ENCODE measurements at places on chromosomes 7 and 10.

- no peak overlapping the region for H3K4me3 ChIP-seq
- peaks cover 17% of the 10 kb centered on the region for H3K27me3 ChIP-seq
- H3K36me3 ChIP-seq = peaks cover 2% of the 10 kb centered on the region
- no peak overlapping the region for H3K27ac ChIP-seq
- H3K4me1 ChIP-seq = no peaks in the 10 kb centered on the region
- no peak for DNase-seq
Measured at GRCh38 chr7:47893721-47894365, 54.4 kb downstream of the PKD1L1 start.

DNA sequence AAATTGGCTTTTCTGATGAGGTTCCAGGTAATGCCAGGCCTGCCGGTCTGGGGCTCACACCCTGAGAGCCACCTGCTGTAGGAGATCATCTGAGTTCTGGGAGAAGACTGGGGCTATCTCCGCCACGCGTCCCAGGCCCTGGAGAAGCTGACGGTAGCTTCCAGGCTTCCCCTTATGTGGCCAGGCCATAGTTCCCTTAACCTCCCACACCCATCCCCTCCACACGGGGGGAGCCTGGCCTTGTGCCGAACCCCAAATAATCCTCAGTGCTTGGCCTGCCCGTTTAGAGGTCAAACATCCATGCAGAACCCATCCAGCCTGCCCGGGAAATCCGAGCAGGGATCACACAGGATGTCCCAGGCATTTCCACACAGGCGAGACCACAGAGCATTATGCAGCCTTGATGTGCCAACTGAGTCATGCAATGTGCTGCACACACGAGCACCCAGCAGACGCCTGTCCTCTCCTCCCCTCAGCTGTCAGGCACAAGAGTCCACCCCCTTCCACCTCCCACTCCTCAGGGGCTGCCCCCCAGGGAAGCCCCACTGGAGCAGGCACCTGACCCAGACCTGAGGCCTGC is 176.2 kb downstream of the PRKAG2 start:
- no peak overlapping the region for H3K27ac ChIP-seq
- peaks cover 6% of the 10 kb centered on the region for H3K4me1 ChIP-seq
- no peak for DNase-seq
- H3K27me3 ChIP-seq = no peaks in the 10 kb centered on the region
- no peaks in the 10 kb centered on the region for H3K36me3 ChIP-seq
- H3K4me3 ChIP-seq = no peak overlapping the region

GRCh38 chr7:3544202-3544601 is 243.2 kb downstream of the SDK1 start:
- DNase-seq = no peak
- peaks cover 62% of the 10 kb centered on the region for H3K27me3 ChIP-seq
- no peak overlapping the region for H3K4me3 ChIP-seq
- no peaks in the 10 kb centered on the region for H3K36me3 ChIP-seq
- H3K4me1 ChIP-seq = no peaks in the 10 kb centered on the region

DNA sequence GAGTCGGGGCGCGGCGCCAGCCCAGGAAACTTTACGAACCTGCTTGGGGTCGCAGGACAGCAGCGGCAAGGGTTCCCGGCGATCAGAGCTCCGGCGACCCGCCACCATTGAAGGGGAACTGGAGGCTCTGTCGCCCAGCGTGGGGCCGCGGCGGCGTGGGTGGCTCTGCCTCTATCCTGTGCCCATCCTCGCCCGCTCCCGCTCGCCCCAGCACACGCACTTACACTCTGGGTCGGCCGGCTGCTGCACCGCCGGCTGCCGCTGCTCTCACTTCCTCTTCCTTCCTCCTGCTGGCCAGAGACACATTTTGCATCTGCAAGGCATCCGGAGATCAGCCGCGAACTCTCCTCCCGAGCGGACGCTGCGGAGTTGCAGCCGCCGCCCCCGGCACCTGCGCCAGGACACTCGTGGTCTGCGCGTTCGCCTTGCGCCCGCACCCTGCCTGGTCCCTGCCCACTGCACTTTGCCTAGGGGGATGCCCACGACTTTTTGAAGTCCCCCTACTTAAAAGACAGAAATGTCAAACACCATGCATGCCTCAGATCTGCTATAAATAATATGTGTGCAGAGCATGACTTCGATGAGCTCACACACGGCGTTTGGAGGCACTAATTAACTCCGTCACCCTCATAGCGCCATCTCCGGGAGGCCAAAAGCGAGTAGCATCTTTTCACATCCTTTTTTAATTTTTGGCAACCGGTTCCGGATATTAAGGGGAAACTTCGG is at the start of gene ELMO1:
Gene ELMO1 (minus strand): TSS at position 229 of the 726 bp plus-strand sequence. CDS start 106,174 bp downstream, outside the sequence.
- peaks cover 36% of the 10 kb centered on the region for H3K36me3 ChIP-seq
- H3K27ac ChIP-seq = peak within 1 kb of the TSS; percentile 95
- H3K4me1 ChIP-seq = peaks cover 33% of the 10 kb centered on the region

DNA sequence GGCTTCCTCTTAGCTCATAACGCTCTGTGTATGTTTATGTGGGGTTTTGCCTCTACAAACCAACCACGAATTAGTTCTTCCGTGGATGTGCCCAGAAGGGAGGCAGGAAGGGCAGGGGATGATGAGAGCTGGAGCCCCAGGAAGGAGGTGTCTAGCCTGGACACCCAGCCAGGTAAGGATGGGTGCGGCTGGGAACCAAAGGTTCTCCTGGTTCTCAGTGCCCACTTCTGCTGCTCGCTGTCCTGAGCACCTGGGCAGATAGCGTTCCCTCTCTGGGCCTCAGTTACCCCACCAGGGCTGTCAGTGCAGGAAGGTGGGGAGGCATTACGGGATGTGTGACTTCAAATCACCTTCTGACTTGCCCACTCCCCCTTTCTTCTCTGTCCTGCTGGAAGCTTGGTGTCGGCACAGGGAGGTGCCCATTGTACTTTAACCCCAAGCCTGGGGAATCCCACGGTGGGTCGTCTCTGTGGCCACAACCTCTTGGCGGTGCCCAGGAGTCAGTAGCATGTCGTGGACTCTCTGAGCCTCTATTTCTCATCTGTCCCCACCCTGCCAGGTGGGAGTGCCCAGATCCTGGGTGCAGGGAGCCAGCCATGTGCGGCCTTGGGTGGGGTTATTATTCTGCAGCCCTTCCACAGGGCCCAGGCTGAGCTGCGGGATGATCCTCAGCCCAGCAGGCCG is 18.7 kb upstream of the PCBD1 start:
- no peak for DNase-seq
- H3K27ac ChIP-seq = no peak overlapping the region
- H3K4me1 ChIP-seq = no peaks in the 10 kb centered on the region
- no peak overlapping the region for H3K4me3 ChIP-seq
- peaks cover 78% of the 10 kb centered on the region for H3K27me3 ChIP-seq
- peaks cover 5% of the 10 kb centered on the region for H3K36me3 ChIP-seq

DNA sequence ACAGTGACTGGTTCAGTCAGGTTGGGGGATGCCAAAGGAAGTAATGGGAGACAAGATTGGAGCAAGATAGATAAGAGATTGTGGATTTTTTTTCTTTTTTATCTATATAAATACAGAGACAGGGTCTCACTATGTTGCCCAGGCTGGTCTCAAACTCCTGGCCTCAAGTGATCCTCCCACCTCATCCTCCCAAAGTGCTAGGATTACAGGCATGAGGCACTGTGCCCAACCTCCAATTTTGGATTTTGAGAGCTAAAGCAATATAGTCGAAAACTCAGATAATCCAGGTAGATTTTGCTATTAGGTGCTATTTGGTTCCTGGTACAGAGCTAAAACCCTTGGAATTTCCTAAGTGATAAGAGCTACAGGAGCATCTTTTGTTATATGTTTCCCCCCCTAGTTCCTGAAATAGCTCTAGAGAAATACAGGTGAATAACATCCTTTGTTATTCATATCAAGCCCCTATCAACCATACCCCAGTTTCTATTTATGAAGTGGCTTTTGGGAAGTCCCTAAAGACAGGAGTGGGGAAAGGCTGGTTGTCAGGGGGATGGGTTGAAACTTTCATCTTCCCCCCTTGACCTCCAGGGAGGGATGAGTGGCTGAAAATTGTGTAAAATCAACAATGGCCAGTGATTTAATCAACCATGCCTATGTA is 151.2 kb downstream of the CFTR start:
- no peak overlapping the region for H3K27ac ChIP-seq
- H3K4me1 ChIP-seq = no peaks in the 10 kb centered on the region
- H3K4me3 ChIP-seq = no peak overlapping the region
- no peak for DNase-seq
- no peaks in the 10 kb centered on the region for H3K36me3 ChIP-seq
- H3K27me3 ChIP-seq = no peaks in the 10 kb centered on the region

DNA sequence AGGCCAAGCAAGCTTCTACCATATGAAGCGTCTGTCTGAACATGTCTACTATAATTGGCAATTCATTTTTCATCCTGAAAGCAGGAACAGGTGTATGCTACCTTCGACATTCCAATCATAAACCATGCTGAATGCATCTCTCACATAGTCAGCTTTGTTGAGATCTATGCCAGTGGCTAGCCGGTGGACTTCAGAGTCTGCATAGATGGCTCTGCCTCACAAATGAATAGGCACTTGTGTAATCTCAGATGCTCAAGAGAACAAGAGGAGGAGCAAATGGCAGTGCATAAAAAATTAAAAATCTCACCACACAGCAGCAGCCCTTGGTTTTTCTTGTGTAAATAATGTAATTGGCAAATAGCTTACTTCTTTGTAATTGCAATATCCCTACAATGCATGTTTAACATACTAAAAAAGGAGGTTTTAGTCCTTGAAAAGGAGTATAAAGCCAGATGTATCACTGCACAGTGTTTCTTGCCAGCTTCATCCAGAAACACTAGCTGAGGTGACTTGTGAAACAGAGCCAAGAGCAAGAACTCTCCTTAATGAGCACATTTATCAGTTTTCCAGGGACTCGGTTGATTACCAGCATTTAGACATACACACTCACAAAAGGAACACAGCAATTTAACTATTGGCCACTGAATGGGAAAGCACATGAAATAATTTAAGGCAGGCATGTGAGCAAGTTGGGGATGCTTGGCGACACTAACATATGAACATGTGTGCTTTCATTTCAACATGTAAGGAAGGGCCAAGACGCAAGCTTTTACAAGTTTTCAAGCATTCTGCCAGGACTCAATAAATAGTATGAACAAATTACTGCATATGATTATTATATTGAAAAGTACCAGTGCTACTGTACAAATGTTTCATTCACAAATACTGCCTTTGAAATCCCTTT is 249.9 kb upstream of the PLXNA4 start:
- DNase-seq = no peak
- no peak overlapping the region for H3K4me3 ChIP-seq
- H3K27ac ChIP-seq = no peak overlapping the region
- H3K4me1 ChIP-seq = peaks cover 9% of the 10 kb centered on the region
- H3K27me3 ChIP-seq = no peaks in the 10 kb centered on the region

DNA sequence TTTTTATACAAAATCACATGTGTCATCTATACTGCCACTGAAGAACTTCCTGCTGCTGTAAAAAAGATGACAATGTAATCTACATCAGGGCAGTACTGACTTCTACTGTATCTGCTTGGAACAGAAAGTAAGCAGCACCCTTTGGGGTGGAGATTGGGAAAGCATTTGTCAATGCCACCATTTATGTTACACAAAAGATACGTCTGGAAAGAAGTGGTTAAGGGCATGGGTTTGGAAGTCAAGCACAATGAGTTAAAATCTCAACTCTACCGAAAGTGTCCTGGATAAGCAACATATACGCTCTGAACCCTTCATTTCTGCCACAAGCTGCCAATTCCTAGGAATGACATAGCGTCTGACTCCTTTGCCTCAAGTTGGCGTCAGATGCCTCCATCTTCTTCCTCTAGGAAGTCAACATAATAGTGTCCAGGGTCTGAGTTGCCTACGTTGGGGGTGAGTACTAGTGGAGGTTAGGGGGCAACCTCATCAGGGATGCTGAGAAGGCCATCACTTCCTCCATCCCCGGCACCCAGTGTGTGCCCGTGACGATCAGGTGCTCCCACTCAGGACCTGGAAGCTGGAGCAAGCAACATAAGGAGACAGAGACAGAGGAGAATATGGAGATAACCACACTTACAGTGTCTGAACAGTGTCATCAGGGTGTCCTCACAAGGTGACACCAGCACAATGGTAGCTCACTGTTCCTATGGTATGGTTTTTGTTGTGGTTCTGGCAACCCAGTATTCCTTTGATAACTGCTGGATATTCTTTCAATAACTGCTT is 58.3 kb downstream of the SGMS1 start:
- no peaks in the 10 kb centered on the region for H3K27me3 ChIP-seq
- H3K36me3 ChIP-seq = no peaks in the 10 kb centered on the region
- H3K4me3 ChIP-seq = no peak overlapping the region
- no peak overlapping the region for H3K27ac ChIP-seq
- DNase-seq = no peak

- DNase-seq = no peak
- H3K4me1 ChIP-seq = no peaks in the 10 kb centered on the region
- no peaks in the 10 kb centered on the region for H3K36me3 ChIP-seq
- H3K4me3 ChIP-seq = no peak overlapping the region
- H3K27me3 ChIP-seq = peaks cover 6% of the 10 kb centered on the region
Measured at GRCh38 chr10:44723082-44723481, 188.1 kb upstream of the TMEM72 start.

GRCh38 chr7:82339958-82340357 is 103.6 kb downstream of the CACNA2D1 start:
- no peaks in the 10 kb centered on the region for H3K4me1 ChIP-seq
- no peak overlapping the region for H3K27ac ChIP-seq
- H3K27me3 ChIP-seq = no peaks in the 10 kb centered on the region
- H3K36me3 ChIP-seq = no peaks in the 10 kb centered on the region
- no peak overlapping the region for H3K4me3 ChIP-seq
- DNase-seq = no peak

GRCh38 chr7:137875746-137876145 is 29.0 kb upstream of the DGKI start:
- no peak overlapping the region for H3K4me3 ChIP-seq
- no peak for DNase-seq
- H3K27ac ChIP-seq = no peak overlapping the region
- no peaks in the 10 kb centered on the region for H3K27me3 ChIP-seq
- H3K4me1 ChIP-seq = no peaks in the 10 kb centered on the region

GRCh38 chr10:80452640-80453039 is 1.5 kb upstream of the TSPAN14 start:
- no peak overlapping the region for H3K27ac ChIP-seq
- DNase-seq = no peak
- no peaks in the 10 kb centered on the region for H3K27me3 ChIP-seq
- H3K4me3 ChIP-seq = no peak overlapping the region
- H3K4me1 ChIP-seq = peaks cover 30% of the 10 kb centered on the region
- H3K36me3 ChIP-seq = peaks cover 22% of the 10 kb centered on the region

- no peaks in the 10 kb centered on the region for H3K36me3 ChIP-seq
- no peaks in the 10 kb centered on the region for H3K27me3 ChIP-seq
Measured at GRCh38 chr10:131212763-131213325, 98.7 kb downstream of the TCERG1L start.

- no peak for DNase-seq
- H3K4me3 ChIP-seq = no peak overlapping the region
- H3K4me1 ChIP-seq = peaks cover 27% of the 10 kb centered on the region
- no peaks in the 10 kb centered on the region for H3K36me3 ChIP-seq
Measured at GRCh38 chr7:25025218-25025671, 45.3 kb upstream of the OSBPL3 start.

GRCh38 chr7:98034081-98035035 is 44.4 kb upstream of the OCM2 start:
- DNase-seq = no peak
- no peaks in the 10 kb centered on the region for H3K4me1 ChIP-seq
- H3K27me3 ChIP-seq = no peaks in the 10 kb centered on the region
- no peak overlapping the region for H3K4me3 ChIP-seq

Data from effector memory CD8-positive, alpha-beta T cell (primary cell).